ENCODE measurements at places on chromosomes 1 and 21.

GRCh38 chr1:41540886-41541591, 56.6 kb upstream of the EDN2 start:
- DNase-seq: no peak

DNA sequence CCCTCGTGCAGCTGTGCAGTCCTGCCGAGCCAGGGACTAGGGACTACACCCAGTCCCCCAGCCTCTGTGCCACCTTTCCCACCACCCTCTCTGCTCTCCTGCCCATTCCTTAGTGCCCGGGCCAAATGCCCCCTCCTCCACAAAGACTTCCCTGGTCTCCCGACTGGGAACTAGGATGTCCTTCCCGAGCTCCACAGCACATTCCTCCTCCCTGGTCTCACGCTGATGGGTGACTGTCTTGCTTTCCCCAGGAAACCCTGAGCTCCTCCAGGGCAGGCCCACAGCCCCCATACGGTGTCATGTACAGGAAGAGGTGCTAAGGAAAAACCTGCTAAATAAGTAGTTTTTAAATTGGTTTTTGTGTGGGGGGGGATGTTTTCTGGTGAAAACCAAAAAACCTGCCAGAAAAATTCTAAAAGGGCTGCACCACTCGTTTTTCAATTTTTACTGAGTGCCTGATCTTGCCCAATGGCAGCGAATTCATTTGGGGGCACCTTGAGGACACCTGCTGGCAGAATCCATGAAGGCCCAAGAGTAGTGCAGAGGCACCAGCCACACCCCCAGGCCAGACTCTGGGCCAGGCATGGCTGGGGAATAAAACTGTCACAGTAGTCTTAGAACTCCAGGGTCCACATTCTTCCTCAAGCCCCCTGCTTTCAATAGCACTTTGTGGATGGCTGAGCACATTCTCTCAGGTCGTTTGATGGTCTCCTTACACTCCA, 50.4 kb downstream of the GLIS1 start:
- no peak for DNase-seq

- DNase-seq: no peak
These were observed 9.9 kb upstream of the ARF1 start for GRCh38 chr1:228072658-228073043.

- no peak for DNase-seq
These were observed 62.8 kb downstream of the NGF start for GRCh38 chr1:115275216-115275615.

GRCh38 chr1:196209983-196210382, 398.3 kb downstream of the KCNT2 start:
- no peak for DNase-seq

Measured in activated gamma-delta T cell treated with Interleukin-2 at 50 U/mL for 16 hours (primary cell).